GM13976 (cell line): ENCODE measurements at places on chromosomes 6 and 20.

DNA sequence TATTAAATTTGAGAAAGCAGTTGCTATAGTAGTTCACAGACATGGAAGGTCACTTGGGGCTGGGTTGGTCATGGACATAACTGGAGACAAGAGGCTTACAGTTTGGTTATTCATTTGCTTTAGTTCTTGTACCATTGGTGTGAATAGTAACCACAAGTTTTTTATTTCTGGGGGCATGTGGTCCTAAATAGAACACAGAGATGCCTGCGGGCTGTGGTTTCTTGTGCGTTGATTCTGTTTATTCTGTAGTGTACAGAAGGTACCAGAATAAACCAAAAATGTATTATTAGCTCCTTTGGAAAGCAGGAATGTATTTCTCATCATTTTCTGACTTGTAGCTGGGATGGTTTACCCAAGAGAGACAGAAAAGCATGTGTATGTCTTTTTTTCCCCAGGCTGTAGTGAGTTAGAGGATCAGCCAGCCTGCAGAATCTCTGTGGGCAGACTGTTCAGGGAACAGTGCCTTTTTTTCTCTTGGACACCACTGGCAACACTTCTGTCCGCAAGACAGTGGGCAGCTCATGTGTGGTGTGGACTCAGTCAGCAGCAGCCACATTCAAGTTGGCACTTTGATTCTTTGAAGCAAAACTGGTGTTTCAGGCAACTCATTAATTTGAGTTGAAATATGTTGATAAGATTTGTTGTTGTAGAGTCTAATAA is 122.1 kb downstream of the LRRC1 start:
- DNase-seq = no peak

GRCh38 chr6:15359335-15359862 is 113.5 kb downstream of the JARID2 start:
- peak; percentile 49 for DNase-seq

- DNase-seq = peak; percentile 44
These were observed 37.1 kb downstream of the SUN5 start for GRCh38 chr20:32966881-32967781.

DNA sequence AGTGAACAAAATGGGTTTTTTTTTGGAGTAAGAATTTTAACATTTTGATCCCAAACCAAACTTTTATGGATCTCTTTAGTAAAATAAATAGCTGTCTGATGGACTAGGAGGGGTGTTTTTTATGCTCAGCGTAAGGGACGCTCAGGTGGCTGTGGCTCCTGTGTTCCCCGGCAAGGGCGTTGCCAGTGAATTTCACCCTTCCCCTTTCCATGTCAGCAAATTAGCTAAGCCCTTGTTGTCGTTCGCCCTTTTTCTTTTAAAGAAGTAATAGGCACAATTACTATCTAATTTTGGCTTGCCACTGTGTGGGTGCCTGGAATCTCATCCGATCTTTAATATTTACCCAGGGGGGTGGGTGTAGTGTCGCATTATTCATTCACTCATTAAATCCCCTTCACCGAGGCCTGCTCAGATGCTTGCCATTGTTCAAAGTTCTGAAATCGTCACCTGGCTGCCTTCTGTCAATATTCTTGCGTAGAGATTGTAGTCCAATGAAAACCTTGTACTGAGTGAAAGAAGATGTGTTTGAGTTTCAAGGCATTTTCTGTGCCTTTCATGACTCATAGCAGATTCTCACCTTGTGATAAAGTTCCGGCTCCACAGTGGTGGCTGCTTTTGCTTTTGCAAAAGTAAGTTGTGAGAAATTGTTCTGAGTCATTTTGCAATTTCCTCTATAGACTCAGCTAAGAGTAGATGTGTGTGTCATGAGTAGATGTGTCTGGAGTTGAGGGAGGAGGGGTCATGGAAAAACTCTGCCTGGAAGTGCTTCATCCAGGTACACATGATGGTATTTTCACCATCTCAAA is 40.0 kb upstream of the CLDN20 start:
- DNase-seq = peak; percentile 82

DNA sequence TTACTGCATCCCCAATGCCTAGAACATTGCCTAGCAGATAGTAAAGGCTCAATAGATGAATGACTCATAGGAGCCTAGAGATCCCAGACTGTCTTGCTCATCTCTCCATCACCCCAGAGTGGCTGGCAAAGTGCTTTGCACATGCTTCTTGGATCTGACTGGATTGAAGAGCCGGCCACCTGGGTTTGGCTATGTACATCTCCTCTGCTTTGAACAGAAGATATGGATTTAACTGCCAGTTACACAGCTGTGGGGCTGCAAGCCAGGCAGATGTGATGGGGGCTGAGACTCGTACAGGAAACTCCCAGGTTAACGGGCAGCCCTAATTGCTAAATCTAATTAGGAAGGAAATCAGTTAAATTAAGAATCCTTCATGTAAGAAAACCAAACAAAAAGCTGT is 28.6 kb downstream of the MYLIP start:
- no peak for DNase-seq

DNA sequence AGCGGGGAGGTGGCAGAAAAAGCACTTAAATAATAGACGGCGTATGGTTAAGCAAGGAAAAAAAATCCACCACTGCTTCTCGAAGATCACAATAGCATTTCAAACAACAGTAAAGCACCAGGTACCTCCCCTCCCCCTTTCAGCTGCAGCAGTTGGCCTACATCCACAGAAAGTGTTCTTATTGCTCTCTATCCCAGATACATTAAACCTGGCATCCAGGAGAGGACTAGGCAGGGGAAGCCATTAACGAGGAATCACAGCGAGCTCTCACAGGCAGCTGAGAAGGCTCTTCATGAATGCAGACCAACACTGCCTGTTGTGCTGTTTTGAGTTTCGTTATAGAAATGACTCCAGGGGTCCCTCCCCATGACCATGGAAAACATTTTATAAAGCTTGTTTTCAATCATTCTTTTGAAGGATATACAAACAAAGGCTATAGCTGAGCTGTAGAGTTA is 11.8 kb downstream of the FYN start:
- no peak for DNase-seq

DNA sequence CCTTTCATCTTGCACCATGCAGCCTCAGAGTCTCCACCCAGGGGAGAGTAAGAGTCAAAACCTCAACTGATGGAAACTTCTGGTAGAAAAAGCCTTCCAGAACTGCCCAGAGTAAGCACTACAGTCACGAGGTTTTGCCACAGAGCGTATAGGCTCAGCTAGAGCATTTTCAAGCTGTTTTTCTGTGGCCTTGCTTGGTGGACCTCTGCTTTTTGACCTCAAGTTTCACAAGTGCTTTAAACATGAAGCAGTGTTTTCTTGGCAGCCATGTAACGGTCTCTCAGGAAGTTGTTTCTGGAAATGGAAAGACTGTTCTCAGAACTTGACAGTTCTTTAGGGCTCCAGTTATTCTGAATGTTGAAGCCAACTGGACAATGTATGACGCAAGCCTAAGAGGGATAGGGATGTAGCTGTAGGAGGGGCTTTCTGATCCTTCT is 146.5 kb downstream of the ZDHHC14 start:
- DNase-seq = peak; percentile 62

- DNase-seq = no peak
These were observed 48.8 kb upstream of the KIF25 start for GRCh38 chr6:167948716-167949115.

DNA sequence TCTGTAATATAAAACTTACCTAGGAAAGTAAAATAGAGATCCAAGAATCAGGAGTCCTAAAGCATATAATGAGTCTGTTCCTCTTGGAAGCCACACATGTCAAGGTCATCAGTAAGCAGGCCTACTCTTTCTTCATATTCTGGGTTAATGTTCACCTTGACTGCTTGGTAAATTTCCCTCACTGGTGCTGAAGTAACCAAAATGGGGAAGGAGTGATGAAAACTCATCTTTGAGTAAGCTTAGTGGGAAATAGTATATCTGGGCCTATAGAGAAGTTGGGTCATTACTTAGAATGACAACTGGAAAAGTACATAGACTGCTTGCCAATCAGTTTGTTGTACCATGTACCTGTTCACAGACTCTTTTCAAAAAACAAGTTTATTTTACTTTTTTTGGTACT is 6.6 kb downstream of the TSPYL4 start:
- no peak for DNase-seq

GRCh38 chr20:8952721-8953120 is 116.2 kb upstream of the PLCB4 start:
- DNase-seq = no peak

GRCh38 chr6:43966374-43966658 is 160.9 kb downstream of the MRPL14 start:
- no peak for DNase-seq

- DNase-seq = no peak
These were observed 355.4 kb downstream of the CD83 start for GRCh38 chr6:14472986-14473337.

DNA sequence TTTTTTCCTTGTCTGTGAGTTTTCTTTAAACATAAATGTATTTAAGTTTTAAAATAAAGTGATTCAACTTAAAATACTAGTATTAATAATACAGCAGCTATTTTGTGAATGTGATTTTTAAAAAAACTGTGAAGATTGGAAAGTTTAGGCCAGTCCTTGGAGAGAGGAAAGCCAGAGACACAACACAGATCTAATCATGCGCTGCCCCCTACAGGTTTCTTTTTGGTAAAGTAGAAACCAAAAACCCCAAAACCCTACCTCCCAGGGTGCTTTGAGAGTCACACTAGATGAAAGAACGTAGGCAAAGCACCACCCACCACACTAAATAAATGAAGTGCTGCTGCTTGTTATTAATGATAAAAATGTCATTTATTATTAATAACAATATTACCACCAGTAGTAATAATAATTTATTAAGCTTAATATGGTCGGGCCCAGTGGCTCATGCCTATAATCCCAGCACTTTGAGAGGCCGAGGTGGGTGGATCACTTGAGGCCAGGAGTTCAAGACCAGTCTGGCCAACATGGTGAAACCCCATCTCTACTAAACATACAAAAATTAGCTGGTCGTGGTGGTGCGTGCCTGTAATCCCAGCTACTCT is 33.7 kb downstream of the SLC9A8 start:
- peak; percentile 67 for DNase-seq

GRCh38 chr6:81996414-81996813 is 243.9 kb upstream of the TENT5A start:
- DNase-seq = no peak

GRCh38 chr6:34970957-34971356 is 81.9 kb downstream of the ANKS1A start:
- DNase-seq = no peak

GRCh38 chr6:107712665-107713551 is 111.2 kb downstream of the SCML4 start:
- no peak for DNase-seq

DNA sequence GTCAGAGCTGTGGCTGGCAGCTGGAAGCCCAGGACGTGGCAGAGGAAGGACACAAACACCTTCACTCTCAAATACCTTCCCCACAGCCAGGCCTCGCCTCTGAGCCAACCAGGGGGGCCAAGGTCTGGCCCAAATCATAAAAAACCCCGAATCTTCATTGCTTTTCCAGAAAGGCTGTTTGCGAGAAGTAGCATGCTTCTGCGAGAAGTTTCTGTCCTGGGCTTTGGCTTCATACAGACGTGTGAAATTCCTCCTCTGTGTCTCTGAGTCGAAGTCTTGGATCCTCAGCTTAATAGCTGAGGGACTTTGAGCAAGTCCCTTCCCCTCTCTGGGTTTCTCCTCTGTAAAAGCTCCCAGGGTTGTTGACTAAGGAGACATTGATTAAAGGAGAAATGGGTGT is 63.0 kb downstream of the CHMP4B start:
- peak; percentile 16 for DNase-seq

DNA sequence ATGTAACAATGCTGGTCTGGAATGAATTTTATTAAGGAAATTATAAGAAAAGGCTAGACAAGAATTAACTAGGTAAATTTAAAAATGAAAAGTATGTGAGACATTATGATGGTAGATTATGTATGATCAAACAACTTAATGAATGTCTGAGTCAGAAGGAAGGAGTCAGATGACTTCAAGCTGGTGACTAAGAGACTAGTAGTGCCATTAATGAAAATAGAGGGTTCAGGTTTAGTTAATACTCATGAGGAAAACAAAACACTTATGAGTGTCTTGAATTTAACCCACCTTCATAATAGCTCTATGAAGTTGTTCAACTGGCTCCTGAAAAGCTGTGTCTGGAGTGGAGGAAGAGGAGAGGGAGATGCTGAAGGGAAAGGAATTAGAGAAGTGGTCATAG is 256.3 kb downstream of the ADGRB3 start:
- no peak for DNase-seq

GRCh38 chr6:28215425-28215824 is 9.7 kb upstream of the ZSCAN9 start:
- no peak for DNase-seq

- peak; percentile 40 for DNase-seq
These were observed 5.4 kb downstream of the DUSP22 start for GRCh38 chr6:297571-298232.

DNA sequence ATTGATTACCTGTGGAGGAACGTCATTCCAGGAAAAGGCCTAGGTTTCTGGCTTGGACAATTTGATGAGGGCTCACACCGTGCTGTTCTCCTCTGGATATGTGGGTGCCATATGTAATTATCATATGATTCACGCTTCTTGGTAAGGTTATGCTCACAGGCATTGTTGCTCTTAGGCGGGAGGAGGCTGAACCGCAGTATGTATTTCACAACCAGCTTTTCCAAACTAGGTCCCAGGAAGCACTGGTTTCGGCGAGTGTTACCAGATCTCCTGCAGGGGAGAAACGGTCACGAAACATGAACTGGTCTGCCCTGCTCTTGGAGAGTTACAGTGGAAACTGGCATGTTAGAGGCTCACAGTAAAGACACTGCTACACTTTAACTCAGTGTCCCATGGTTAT is 793 bp upstream of the FAM50B start:
- no peak for DNase-seq

DNA sequence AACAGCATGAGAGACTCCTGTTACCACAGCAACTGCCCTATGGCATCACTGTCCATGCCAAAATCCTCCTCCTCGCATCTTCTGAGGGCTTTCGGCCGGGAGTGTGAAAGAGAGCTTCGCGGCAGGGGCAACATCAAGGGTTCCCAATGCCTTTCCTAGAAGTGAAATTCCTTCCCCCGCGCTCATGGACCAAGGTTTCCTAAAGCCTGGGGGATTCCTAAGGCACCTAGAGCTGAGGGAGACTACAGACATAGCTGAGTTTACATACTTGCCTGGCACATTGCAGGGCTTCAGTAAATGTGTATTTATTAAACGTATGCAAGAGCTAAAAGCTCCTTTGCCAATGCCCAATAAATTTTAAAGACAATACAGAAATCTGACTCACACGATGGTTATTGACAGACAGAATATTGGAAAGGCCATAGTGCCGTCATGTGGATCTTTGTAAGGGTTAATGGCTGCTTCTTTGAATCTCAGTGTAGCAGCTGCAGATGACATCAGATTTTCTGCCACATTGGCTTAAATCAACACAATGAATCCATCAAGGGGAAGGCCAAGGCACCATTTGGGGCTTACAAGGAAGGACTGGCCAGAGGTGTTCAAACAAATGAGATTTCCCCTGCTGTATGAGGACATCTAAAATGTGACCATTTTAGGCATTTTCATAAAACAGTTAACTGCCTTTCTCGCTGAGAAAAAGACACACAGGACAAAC is 281.2 kb upstream of the JARID2 start:
- no peak for DNase-seq
